Stomach (tissue), 19 donors: ENCODE measurements at places on chromosomes 5 and 9.
A peak's percentile ranks its signal among the peaks of the same experiment; 100 is the strongest.

- DNase-seq: peak; percentile 9
Measured at GRCh38 chr9:36935768-36936497, 98.1 kb downstream of the PAX5 start.

DNA sequence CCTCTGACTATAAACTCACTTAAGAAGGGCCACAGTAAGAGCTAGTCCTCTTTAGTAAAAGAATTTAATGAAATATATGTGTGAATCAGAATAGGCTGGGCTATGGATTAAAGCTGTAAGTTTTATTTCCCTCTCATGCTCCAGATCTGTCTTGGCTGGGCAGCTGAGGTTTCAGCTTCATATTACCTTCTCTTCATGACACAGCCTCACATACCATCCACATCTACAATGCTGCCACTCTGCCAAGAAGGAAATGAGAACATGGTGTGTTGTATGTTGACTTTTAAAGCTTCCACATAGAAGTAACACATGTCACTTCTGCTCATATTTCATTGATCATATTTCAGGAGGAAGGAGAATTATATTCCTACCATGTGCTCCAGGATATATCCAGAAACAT, 776.0 kb upstream of the ACO1 start:
- no peak for DNase-seq

GRCh38 chr9:137025517-137025966, 2.5 kb downstream of the ABCA2 start:
- DNase-seq: peak; percentile 88

- DNase-seq: no peak
Measured at GRCh38 chr5:30147976-30148375, 1045.5 kb upstream of the CDH6 start.

DNA sequence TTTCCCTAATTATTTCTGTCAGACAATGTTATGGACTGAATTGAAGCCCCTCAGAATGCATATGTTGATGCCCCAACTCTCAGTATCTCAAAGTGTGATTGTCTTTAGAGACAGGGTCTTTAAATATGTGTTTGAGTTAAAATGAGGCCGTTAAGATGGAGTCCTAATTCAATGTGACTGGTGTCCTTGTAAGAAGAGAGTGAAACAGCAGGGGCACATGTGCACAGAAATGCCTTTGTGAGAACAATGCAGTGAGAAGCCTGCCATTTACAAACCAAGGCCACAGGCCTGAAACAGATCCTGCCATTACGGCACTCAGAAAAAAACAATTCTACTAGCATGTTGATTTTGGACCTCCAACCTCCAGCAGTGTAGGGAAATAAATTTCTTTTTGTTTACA, 483.0 kb upstream of the DMAC1 start:
- no peak for DNase-seq

GRCh38 chr5:154802050-154802449, 46.9 kb downstream of the LARP1 start:
- DNase-seq: no peak
